SW480 (cell line): ENCODE measurements at places on chromosomes 4 and X.

DNA sequence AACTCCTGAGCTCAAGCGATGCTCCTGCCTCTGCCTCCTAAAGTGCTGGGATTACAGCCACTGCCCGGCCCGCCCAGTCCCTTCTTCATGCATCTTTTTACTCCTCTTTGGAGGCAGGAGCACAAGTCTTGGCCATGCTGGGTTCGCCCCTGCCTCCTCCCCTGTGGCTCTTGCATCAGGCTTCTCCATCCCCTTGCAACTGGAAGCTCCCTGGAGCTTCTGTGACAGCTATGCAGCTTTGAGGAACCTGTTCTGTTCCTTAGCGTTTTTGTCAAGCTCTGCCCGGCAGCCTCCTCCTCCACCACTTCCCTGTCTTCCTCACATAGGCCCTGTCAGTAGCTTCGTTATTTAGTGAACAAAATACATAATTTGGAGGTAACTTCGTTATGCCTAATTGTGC, 73.9 kb downstream of the PSAPL1 start:
- no peak for DNase-seq

GRCh38 chr4:108829966-108830492, 67.2 kb upstream of the ETNPPL start:
- DNase-seq = no peak

DNA sequence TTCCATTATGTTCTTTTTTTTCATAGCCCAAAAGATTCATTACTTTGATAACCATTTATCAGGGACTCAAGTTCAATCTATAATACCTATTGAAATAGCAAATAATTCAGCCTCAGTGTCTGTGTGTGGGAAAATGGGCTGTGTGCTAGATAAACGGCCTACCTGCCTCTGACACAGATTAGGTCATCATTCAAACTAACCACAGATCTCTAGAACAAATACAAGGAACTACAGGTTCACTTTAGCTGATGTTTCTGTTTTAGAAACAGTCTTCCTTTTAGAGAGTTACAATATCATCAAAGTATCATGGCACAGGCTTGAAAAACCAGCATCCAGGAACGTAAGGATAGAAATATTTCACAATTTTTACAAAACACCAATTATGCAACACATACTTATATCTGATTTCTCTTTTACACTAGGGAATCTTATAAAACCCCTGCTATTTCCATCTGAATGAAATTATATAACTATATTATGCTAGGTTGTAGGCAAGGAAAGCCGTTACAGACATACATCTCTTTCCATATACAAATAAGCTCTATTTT, 56.6 kb upstream of the MAB21L2 start:
- DNase-seq = no peak

DNA sequence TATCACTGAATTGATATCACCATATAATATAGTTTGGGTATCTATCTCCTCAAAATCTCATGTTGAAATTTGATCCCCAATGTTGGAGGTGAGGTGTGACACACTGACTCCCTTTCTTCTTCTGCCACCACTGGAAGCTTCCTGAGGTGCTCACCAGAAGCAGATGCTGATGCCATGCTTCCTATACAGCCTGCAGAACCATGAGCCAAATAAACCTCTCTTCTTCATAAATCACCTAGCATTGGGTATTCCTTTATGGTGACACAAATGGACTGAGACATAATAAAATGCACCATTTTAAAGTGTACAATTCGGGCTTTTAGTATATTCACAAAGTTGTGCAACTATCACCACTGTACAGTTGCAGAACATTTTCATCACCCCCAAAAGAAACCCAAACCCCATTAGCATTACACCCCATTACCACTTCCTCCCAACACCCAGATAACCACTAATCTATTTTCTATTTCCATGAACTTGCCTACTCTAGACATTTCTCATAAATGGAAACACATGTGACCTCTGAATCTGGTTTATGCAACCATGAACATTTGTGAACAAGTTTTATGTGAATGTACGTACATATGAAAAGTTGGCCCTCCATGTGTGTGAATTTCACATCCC, 148.9 kb downstream of the OPHN1 start:
- DNase-seq = no peak

DNA sequence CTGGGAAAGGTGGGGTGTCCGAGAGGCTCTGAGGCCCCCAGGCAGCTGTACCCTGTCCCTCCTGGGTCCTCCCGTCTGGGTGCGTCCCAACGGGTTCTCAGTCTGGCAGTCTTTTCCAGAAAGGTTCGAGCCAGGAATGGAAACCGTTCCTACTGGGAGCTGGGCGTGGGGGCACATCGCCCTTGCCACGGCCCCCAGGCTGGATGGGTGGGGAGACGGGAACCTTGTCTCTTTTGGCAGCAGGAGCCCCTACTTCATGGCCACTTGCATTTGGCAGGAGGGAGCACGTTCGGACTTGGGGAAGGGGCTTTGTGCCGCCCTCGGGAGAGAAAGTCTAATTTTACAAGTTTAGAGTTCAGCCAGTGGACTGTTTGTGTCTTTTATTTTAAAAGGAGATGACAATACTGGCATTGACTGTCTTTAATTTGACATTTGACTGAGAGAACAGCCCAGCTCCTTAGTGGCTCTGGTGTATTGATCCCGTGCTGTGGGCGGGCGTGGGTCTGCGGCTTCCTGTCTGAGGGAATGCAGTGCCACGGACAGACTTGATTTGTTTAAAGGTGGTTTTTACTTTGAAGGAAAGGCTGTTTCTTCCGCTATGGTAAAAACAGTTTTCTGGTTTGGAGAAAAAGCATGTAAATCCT, 95.1 kb downstream of the SORCS2 start:
- DNase-seq = no peak

GRCh38 chr4:40995850-40996249, 218.5 kb downstream of the APBB2 start:
- no peak for DNase-seq

DNA sequence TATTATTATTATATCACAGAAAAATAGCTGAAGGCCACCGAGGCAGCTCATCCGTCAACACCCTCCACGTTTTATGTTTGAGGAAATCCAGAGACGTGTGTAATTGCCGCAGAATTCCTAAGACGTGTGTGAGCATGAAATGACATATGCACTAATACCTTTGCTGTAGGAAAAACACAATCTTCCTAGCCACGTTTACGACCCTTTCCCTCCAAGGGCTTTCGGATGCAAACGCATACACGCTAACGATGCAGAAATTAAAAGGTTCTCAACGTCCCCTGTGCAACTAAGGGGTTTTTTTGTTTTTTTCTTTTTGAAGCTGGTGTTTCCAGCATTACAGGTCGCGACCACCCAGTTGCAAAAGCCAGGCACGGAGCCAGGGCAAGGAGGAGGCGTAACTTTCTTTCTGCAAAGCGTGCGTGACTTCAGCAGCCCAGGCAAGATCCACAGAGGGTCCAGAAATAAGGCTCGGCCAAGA, 33.8 kb downstream of the CRLF2 start:
- DNase-seq = no peak
